GM13976 (cell line): ENCODE measurements at places on chromosomes 2 and 18.

DNA sequence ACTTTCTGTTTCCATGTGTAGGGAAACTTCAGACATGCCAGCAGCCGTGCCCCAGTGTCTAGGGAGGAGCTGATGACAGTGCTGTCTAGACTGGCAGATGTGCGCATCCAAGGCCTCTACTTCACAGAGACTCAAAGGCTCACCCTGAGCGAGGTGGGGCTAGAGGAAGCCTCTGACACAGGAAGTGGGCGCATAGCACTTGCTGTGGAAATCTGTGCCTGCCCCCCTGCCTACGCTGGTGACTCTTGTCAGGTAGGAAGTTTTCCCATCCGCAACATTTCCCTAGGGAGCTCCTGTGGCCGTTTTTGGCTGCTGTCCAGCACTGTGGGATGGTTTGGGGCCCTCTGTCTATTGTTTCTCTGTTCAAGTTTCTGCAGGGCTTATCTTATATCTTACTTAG, 143.1 kb upstream of the TTC39C start:
- DNase-seq, result peak; percentile 31

- DNase-seq, result no peak
Measured at GRCh38 chr18:22734791-22735627, 198.1 kb upstream of the RBBP8 start.

- DNase-seq, result no peak
Measured at GRCh38 chr2:120594856-120595685, 140.6 kb upstream of the GLI2 start.

DNA sequence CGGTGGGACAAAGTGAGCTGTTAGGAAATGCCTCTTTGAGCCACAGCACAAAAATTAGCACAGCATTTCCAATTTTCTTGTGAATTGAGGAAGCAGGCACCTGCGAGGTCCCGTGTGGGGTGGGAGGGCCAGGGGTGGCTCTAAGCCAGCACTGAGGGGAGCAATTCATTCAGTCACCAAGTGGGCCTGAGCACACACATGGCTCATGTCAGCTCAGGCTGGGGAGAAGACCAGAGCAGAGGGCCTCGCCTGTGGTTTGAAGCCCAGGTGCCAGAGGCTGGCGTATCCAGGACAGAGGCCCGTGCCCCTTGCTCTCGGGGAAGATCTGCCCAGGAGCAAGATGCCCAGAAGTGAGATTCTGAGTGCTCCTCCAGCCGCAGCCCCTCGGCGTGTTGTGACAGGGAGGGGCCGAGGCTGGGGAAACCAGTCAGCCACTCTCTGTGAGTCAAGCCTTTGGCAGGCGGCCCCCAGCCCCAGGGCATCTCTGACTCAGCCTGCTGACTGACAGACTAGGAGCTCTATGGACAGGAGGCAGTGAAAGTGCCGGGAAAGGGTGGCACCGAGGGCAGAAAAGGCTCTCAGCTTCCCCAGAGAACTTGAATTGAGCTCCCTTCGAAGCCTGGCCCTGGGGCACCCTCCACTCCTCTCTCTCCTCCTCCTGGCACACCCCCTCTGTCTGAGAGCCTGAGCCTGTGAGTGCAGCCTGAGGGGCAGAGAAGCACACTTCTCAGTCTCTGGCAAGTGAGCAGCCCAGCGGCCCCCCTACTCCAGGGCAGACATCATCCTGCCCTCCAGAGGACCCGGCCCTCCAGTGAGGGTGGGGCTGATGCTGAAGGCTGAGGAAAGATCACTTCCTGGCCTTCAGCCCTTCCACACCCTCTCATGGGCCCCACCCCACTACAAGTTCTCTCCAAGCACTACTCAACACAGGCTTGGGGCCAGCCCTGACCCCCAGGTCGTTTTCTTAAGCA, 32.3 kb downstream of the CYP26B1 start:
- no peak for DNase-seq

DNA sequence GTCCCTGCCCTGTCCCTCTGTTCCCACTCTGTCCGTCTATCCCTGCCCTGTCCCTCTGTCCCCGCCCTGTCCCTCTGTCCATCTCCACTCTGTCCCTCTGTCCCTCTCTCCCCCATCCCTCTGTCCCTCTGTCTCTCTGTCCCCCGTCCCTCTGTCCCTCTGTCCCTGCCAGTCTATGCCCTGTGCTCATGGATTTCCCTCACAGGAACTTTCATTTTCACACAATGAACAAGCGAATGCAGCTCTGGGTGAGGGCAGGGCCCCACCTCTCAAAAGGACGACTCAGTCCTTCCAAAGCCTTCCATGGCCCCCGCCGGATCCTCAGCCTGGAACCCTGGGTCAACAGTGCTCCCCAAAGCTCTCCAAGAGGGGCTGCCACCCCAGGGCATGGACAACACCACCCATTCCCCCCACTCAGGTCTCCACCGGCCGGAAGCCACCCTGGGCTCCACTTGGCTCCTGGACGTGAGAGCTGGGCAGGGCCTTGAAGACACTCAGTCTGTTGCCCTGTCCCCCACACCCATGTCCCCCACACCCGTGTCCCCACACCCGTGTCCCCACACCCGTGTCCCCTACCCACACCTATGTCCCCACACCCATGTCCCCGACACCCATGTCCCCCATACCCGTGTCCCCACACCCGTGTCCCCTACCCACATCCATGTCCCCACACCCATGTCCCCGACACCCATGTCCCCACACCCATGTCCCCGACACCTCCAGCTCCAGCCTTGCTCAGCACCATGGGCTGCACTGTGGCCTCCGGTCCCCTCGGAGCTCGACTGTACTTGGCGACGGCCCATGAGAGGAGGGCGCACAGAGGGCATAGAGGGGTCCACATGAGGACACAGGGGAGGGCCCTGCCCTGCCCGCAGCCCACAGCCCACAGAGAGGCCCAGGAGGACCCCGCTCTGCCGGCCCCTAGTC, 156.0 kb downstream of the PXDN start:
- DNase-seq, result no peak

GRCh38 chr18:79681484-79682387, 2.1 kb downstream of the CTDP1 start:
- DNase-seq, result no peak

DNA sequence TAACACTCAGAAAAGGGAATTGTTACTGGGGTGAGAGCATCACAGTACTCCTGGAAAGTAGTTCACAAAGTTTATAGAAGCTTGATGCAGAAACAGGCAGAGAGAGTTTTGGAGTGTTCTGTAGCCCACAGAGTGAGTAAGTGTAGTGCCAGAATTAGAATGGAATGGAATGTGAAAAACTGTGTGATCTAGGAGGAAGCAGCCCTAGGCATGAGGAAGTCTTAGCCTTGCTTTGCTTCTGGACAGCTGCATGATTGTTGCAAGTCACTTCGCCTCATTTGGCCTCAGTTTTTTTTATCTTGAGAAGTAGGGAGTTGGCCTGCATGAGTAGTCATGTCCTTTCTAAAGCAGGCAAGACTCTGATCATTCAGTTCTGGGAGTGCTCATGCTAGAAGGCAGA, 10.9 kb downstream of the SERPINB12 start:
- no peak for DNase-seq

GRCh38 chr2:219218217-219218731, 484 bp downstream of the ABCB6 start:
- DNase-seq, result peak; percentile 71

DNA sequence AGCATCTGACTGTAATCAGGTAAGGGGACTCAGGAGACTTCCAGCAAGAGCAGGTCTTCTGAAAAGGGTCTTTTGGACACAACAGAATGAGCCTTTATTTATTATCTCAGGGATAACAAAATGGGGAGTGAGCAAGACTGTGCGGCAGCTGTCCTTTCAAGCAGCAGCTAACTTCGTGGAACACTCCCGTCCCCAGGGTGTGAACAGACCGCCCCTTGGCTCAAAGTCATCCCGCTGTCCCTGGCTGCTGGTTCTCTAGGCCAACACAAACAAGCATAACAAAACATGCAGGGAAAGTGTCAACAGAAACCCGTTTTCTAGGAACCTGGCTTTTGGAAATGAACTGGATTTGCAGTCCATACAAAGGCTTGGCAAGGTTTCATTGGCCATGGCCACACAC, 787.9 kb upstream of the FANCL start:
- DNase-seq, result no peak

- DNase-seq, result no peak
Measured at GRCh38 chr2:147174824-147175254, 670.0 kb upstream of the ACVR2A start.

DNA sequence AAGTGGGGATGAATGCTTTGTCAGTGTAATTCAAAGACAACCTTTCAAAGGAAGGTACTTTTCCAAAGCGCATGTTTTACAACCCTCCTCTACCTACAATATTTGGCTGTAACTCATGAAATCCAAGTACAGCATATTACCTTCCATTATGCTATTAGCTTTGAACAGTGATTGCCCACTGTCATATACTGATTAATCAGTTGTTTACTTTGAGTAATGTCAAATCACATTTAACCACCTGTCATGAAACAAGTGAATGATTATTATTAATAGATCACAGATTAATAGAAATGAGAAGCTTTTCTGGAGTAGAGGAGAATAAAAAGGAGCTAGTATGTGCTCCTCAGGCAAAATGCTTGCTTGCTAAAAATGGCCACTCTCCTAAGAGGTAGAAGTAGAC, 150.5 kb upstream of the SMAD7 start:
- no peak for DNase-seq

DNA sequence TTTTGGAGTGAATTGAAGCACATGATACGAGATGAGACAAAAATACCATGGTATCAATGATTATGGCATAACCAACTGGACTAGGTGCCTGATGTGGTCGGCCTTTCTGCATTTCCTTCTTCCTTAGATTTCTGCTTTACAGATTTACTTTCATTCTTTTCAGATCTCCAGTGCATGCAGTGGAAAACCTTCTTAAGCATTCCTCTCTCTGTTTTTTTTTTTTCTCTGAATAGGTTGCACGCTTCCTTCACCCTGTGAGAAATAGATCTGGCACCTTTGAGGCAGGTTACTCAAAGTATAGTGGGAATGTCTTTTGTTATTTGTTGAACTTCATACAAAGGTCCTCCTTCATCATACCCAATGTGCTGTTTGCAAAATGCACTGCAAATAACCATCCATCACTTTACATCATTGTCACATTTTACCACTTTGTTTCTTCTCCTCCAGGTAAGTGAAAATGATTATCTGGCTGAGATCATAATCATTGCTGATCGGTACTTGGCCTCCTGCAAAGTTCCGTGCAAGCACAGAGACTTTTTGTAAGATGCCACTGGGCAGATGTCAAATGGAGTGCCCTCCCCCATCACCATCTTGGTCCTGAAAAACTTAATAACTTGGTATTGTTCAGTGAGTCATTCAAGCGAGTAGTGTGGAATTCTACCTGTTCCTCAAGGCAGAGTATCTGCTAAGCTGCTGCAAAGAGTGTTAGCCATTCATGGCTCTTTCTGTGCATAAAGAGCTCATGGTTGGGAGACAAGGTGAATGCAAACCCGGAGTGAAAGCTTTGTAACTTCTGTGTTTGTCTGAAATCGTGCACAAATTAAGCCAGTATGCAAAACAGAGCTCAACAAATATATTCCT, 30.0 kb upstream of the KLHL14 start:
- DNase-seq, result no peak

DNA sequence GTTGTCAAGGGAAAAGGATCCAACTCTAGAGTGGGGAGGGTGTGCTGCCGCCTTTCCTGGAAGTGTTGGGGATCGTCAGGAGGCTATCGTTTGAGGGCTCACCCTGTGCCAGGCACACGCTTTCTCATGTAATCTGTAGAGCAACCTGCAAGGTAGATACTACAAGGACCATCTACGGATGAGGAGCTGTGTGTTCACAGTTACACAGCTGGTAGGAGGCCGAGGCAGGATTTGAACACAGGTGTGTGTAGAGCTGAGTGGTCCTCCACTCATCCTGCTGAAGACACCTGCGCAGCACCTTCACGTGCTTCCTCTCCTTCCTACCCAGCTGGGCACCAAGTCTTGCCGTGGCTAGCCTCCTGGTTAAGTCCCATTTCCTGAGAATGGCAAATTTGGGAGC, 68.3 kb downstream of the MARCO start:
- DNase-seq, result no peak

GRCh38 chr2:63698786-63699548, 110.2 kb downstream of the MDH1 start:
- peak; percentile 51 for DNase-seq

DNA sequence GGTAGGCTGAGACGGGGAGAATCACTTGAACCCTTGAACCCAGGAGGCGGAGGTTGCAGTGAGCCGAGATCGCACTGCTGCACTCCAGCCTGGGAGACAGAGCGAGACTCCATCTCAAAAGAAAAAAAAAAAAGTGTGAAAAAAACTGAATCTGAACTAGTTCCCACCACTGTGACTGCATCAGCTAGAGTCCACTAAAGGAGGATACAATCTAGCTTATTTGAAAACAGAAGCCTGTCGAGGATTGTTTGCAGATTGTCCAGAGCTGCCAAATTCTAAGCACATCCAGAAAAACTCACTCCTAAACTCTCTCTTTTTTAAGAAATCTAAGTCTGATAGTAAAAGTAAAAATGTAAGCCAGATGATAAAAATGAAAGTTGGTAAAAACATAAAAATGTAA, 10.6 kb downstream of the GFPT1 start:
- no peak for DNase-seq

DNA sequence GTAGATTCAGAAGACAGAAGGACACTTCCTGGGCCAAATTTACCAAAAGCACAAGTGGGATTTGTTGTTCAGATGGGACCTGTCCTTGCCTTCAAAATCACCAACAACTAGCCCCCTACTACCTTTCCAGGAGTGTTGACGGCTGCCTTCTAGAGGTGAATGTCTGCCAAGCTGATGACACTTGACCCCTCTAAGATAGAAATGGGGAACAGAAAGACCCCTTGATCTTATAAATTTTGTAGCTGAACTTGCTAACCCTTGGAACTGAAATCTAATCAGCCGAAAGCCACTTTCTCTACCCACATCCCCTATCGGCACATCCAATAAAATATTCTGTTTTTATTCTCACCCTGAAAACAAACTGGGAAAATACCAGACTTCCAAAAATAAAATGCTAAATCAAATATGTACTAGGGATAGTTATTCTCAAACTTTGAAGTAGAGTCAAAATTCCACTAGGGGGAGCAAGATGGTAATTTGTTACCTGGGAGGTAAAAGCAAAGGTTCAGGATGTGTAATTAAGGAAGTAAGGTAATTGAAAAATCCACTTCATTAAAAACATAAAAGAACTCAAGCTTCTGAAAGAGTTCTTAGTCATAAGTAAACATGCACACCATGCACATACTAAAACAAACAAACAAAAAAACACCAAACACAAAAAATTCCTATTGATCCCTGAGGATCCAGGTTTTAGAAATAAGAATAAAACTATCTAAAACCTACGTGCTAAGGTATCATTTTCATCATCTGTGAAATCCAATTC, 119.2 kb downstream of the ANKRD44 start:
- DNase-seq, result peak; percentile 47

DNA sequence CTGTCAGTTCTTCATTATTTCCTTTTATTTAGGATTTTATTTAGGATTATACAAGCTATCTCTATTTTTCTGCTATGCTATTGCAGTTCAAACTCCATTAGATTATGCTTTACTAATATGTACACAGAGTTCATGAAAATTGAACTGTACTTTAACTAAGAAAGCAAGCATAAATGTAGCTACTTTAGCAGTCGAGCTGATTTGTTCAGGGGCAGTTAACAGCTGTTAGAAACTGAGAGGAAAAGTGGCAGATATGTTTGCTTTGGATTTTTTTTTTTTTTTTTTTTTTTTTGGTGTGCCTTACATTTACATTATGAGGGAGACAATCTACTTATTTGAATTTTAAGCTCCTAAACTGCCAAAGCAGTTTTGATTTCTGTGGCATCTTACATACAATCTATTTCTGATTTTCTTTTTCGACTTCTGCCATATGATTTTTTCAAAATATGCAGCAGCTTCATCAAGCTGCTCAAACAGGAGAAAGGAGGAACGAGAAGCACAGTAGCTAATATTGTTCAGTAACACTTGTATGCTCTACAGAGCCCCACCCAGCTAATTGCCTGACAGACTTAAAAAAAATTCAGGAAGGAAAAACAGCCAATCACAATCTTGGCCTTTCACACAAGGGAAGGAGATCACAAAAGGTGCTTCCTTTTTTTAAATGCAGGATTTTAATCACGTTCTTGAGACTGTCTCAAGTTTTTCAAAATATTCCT, 233.4 kb upstream of the SIX3 start:
- DNase-seq, result no peak
